ENCODE measurements at places on chromosomes 11 and 22. TPM values are rescaled to one million over a fixed set of nuclear protein-coding genes. Genes with fewer than 3 reads are reported as not detected.

The FAM180B gene
- total RNA-seq: 0.25 TPM

DNA sequence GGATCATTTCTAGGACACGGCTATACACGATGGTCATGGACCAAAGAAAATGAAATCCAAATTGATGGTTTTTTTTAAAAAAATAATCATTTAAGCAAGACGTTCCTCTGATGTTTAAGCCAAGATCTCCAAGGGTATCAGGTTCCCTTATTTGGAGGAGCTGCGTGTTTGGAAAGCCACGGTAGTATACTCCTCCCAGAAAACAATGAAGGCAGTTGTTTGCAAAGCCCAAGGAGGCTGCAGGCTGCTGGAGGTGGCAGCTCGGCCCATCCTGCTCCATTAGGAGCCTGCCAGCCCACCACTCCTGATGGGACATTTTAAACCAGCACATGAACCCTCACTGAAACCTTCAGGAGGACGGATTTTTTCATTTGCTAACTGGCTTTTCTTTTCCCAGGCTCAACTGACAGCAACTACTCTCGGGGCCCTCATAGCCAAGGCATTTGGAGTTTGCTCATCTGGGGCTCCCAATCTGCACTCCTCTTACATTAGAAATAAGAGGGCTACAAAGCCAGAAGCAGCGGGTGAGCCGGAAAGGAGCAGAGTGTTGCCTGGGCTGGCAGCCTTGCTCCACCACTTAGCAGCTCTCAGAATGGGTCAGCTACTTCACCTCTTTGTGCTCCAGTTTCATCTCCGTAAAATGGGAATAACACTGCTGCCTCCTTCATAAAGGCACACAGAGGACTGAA, 58.4 kb downstream of the ABTB2 start:
- DNase-seq: no peak

DNA sequence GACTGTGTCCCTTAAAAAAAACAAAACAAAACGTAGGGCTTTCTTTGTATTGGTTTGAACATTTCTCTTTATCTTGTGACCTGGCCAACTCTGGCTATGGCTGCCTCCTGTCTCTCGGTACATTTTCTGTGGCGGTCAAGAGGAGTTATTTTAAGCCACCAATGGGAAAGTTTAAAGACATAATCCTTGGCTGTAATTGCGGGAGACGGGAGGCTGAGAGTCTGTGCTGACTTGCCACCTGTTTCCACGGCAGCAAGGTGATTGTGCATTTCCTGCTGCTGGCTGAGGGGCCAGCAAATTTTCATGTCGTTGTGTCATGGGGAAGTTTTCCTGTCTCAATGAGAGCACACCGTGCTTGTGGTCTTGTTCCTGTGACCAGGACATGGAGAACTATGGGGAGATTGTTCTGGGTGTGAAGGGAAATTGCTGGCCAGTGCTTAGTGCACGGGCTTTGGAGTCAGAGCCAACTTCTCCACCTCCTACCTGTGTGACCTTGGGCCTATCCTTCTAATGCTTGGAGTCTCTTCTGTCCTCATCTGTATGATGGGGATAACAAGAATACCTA, 11.0 kb downstream of the PTPRJ start:
- DNase-seq: no peak

GRCh38 chr22:38881997-38882879, 10.2 kb upstream of the CBX6 start:
- no peak for DNase-seq

The KRTAP5-6 gene
- not detected for total RNA-seq

The OR52I1 gene
- not detected for total RNA-seq

The SCGB1D2 gene
- total RNA-seq: not detected

- DNase-seq: no peak
Observed at GRCh38 chr11:124482362-124483147, 37.1 kb upstream of the OR8B8 start.

DNA sequence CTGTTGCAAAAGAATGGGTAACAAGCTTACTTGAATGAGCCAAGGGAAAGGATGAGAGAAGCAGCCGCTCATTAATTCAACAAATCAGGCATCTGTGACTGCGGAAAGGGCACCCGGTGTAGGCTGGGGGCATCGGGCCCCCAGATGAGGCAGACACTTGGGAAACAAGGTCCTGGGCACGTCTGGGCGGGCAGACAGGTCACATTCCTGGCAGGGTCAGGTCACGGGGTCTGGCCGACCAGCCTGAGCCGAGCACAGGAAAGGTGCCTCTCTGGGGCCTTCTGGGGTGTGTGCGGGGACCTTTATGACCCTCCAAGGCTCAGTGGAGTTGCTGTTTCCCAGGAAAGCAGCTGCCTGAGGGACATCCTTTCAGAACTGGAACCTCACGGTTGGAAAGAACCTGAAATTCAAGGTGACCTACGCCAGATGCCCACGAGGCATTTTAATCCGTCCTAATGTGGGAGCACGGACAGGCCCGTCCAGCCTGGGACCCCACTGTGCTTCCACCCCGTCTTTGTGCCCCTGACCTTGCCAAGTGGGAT, 57.1 kb downstream of the ST14 start:
- peak; percentile 0 for DNase-seq

The FAM118A gene
- total RNA-seq: 30.7 TPM

- DNase-seq: no peak
Observed at GRCh38 chr11:65615950-65616574, 486 bp downstream of the PCNX3 start.

DNA sequence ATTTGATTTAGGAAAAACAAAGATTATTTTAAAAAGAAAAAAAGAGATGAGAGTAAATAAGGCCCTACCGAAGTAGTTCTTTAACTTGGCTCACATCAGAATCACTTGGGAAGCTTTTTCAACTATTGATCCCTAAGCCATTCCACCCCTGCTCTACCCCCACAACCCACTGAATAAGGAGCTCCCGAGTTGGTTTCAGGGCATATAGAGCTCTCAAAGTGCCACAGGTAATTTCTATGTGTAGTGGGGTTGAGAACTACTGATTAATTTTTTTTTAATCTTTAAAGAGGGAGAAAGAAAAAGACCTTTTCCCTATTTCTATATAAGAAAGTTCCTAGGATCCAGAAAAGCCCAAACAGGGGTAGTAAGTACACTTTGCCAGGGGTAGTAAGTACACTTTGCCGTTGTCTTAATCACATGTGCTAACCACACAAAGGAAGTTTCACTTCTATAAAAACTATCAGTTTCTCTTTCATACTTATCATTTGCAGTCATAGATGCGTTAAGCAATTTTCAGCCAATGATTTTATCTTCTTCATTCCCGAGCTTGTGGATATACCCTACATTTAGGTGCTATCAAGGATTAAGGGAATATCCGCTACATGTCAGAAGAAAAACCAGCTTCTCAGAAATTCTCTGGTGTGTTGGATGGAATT, 108.4 kb upstream of the ZC3H12C start:
- no peak for DNase-seq

GRCh38 chr11:119671561-119672015, 57.4 kb downstream of the NECTIN1 start:
- DNase-seq: no peak

GRCh38 chr22:43592476-43592875, 180.7 kb downstream of the MPPED1 start:
- DNase-seq: no peak

DNA sequence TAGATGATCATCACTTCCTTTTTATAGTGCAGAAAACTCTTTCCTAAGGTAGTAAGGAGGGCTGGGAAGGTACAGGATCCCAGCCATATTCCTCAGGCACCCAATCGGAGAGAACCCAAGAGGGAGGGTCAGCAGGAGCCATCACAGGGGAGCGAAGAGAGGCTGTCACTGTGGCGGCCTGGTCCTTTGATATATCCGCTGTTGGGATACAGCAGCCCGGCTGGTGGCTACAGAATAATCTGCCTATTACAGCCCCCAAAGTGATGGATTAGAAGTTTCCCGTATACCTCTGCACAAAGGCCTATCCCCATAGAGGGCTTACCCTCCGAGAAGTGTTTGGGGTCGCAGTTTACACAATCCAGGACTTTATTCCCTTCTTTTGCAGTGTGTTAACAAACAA, 48.5 kb downstream of the OR4D9 start:
- no peak for DNase-seq

GRCh38 chr11:44178381-44178780, 82.9 kb downstream of the EXT2 start:
- DNase-seq: no peak

DNA sequence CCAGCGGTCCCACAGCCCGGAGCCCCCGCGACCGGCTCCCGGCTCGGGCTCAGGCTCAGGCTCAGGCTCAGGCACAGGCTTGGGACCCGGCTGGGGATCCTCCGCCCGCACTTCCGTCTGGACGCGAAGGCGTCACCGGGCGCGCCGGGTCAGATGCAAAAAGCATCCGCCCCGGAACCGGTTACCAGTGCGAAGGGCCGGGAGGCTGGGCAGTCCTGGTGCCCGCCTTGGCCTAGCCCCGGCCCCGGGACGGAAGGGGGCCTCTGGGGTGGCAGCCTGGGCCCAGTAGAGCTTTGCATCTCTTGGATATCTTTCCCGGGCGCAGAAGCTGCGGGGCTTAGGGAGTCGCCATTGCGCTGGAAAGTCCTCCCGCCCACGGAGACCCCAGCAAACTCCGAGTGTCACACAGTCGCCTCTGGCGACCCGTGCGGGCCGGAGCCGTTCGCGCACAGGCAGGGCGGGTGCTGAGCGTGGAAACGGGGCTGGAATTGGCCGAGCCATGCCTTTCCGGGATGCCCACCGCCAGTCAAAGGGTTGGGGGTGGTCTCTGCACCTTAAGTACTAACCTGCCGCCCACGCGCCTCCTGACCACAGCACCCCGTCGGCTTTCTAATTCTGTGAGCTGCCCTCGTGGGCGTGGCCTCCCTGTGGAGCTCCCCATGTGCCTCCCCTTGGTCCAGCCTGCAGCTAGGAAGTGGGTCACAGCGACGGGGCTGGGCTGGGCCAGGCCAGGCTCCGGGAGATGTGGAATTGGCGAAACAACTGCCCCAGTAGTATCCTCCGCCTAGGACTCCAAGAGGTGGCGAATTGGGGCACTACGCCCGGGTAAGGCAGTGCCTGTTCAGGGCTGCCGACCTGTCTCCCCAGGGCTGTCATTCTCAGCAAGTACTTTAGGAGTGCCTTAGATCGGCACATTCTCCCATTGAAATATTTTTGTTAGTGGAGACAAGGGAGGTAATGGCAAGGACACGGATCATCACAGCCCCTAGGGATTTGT, at the start of gene TMEM9B:
TMEM9B (minus strand) TSS at position 119 of the 997 bp plus-strand sequence. CDS start 129 bp downstream, outside the sequence.
- peak; percentile 79 for DNase-seq

The RIN1 gene
- 1.5 TPM for total RNA-seq

The CCDC89 gene
- not detected for total RNA-seq

DNA sequence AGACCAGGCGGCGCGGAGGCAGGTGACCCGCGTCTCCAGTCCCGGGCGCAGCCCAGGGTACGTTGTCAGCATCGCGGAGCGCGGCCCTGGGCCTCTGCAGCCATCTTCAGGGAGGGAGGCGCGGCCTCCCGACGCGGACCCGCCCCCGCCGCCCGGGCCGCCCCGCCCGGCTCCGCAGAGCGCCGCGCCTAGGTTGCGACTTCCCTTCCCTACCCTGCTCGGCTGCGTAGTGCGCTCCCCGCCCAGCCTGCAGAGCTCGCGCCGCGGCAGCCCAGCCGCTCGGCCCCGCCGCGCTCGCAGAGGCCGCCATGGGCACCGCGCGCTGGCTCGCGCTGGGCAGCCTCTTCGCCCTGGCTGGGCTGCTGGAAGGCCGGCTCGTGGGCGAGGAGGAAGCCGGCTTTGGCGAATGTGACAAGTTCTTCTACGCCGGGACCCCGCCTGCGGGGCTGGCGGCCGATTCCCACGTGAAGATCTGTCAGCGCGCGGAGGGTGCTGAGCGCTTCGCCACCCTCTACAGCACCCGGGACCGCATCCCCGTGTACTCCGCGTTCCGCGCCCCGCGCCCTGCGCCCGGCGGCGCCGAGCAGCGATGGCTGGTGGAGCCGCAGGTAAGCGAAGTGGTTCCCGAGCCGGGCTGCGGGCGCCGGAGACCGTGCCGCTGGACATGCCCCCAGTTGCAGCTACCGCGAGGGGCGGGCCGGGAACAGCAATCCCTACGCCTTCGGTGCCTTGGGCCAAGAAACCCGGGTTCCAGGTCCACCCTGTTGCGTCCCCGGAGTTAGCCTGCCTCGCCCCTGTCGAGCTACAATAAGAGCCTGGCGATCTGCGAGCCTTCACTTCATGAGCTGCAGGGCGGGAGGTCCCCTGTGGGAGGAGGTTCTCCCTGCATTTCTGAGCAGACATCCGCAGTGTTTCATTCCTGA, at the start of gene ENDOD1:
ENDOD1 (plus strand) TSS at position 227 of the 923 bp plus-strand sequence; CDS start at position 309, 82 bp downstream.
- DNase-seq: peak; percentile 85

- no peak for DNase-seq
Observed at GRCh38 chr11:116233561-116233960, 539.2 kb downstream of the BUD13 start.

The GRM5 gene
- not detected for total RNA-seq
